ENCODE measurements at places on chromosomes 12 and 14.

DNA sequence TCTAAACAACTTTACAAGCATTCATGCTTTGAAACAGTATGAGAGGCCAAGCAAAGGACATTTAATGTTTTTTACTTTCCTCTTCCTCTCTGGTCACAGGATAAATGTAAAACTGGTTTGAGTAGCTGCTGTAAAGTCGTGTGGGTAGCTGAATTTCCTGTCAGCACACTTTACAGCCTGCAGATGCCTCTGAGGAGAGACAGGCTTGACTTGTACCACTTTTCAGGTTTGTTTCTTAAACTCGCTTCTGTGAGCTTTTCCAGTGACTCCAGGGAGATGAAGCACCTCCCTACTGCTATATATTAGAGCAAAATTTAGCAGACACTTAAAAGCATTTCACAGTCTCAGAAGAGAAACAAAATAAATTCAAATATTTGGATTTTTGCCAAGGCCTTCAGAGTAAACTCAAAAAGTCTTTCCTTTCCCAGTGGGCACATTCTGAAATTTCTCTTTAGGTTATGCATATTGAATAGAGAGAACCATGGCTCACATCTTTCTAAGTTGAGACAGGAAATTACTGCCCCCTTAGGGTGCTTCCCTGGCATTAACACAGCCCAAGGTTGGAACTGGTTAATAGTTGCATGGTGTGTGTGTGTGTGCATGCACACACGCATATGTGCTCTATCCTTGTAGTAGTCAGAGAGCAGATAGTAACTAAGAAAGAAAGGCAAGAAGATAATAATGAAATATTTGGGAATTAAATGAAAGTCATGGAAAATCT is 557.3 kb upstream of the MIS18BP1 start:
- DNase-seq, result no peak

DNA sequence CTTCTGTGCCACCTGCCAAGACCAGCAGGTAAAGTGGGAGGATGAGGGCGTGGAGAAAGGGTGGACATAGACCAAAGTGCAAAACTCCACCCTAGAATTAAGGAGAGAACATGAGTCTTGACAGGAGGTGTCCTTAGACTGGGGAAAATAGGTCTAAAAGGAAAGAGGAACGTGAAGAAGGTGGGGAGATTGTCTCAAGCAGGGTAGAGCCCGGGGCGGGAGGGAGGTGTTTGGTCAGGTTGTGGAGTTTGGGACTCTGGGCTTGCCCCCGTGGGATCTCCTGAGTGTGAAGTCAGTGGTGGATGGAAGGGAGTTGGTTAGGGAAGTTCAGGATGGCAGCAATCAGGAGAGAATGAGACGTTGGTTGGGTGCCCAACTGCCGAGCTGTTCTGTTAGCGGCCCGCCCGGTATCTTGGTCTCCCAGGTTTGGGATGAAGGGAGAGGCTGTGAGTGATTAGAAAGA is 386 bp downstream of the DGKA start:
- DNase-seq, result no peak

DNA sequence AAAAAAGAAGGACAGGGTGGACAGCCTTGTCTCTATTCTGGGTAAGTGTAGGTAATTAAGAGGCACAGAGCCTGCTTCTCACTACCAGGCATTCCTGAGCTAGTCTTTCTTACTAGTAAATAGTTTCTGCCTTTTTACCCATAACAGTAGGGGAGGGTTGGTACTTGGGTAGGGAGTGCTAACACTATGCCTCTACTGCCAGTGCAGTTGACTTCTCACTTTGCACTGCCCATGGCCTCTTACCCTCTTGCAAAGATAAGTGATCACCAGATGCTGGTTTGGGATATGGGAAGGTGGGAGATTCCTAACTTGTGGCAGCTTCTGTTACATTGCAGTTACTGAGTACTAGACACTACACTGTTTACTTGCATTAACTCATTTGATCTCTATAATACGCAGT is 11.6 kb downstream of the AHSA1 start:
- no peak for DNase-seq

- DNase-seq, result no peak
These were observed 92.9 kb downstream of the FAR2 start for GRCh38 chr12:29241821-29242591.

- no peak for DNase-seq
These were observed 74.3 kb downstream of the IGF1 start for GRCh38 chr12:102406033-102406584.

DNA sequence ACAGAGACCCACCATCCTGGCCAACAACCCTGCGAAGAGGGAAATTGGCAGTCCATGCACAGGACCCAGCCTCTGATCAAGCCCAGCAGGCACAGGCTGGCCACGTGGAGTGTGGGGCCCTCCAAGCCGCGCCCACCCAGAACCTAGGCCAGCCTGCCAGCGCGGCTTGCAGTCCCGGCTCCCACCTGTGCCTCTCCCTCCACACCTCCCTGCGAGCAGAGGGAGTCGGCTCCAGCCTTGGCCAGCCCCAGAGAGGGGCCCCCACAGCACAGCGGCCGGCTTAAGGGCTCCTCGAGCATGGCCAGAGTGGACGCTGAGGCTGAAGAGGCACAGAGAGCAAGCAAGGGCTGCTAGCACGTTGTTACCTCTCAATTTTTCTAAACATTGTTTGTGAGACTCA is 373.4 kb downstream of the NELL2 start:
- DNase-seq, result no peak

- no peak for DNase-seq
These were observed 38.4 kb downstream of the MLXIP start for GRCh38 chr12:122116707-122117535.

GRCh38 chr12:111330800-111331752 is 37.8 kb downstream of the PHETA1 start:
- no peak for DNase-seq

All from stimulated activated CD8-positive, alpha-beta memory T cell treated with anti-CD3 and anti-CD28 coated beads, Interleukin-15, amount 100 ng/mL, for 48 hours (primary cell).